Activated naive CD8-positive, alpha-beta T cell treated with anti-CD3 and anti-CD28 coated beads, Interleukin-2, amount 10 ng/mL, durations not matched to agents 7 days and 5 days (primary cell): ENCODE measurements at places on chromosomes 1 and 21. TPM values are rescaled to one million over a fixed set of nuclear protein-coding genes. Genes with fewer than 3 reads are reported as not detected.

Gene OR2T11
- not detected for total RNA-seq

DNA sequence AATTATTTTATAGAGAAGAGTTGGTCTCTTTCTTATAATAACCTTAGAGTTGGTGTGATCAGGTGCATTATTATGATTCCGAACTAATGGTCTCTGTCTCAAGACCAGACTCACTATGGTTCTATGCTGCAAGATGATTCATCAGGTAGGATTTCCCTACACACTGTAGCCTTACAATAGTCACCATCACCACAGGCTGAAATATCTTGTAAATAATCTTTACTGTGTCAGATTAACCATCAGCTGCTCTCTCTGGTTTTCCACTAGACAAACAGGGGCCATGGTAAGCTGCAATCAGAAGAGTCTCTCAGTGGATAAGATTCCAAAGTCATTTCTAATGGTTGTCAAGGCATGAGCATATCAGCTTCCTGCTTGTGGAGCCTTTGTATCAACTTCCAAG lies 4.4 kb upstream of the GBP4 start:
- no peak overlapping the region for H3K4me3 ChIP-seq
- no peak overlapping the region for H3K27ac ChIP-seq

- peaks cover 2% of the 10 kb centered on the region for H3K27me3 ChIP-seq
- no peak for DNase-seq
- H3K27ac ChIP-seq = no peak overlapping the region
- H3K4me3 ChIP-seq = no peak overlapping the region
Measured at GRCh38 chr1:113040041-113040440, 33.0 kb upstream of the LRIG2 start.

GRCh38 chr1:48251821-48252220 lies 29.3 kb downstream of the SLC5A9 start:
- H3K36me3 ChIP-seq = no peaks in the 10 kb centered on the region
- H3K4me1 ChIP-seq = peaks cover 18% of the 10 kb centered on the region
- no peak overlapping the region for H3K27ac ChIP-seq
- H3K27me3 ChIP-seq = peaks cover 5% of the 10 kb centered on the region
- DNase-seq = no peak

DNA sequence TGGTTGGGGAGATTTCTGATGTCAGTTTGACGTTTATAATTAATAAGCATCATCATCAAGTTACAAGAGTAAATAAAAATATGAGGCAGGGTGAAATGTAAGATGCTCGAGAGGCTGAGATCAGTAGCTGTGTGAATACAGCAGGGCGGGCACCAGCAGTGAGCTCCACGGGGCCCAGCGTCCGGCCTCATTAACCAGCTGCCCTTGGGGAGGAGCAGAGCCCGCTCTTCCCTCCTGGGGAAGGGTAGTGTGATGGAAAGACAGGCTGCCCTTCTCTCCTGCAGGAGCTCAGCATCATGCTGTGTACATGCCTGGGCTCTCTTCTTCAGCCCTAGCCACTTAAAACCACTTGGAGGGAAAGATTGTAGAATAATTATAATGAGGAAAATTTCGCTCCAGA lies 23.4 kb downstream of the PDE9A start:
- peaks cover 4% of the 10 kb centered on the region for H3K27me3 ChIP-seq
- DNase-seq = no peak
- no peak overlapping the region for H3K4me3 ChIP-seq
- no peak overlapping the region for H3K27ac ChIP-seq

DNA sequence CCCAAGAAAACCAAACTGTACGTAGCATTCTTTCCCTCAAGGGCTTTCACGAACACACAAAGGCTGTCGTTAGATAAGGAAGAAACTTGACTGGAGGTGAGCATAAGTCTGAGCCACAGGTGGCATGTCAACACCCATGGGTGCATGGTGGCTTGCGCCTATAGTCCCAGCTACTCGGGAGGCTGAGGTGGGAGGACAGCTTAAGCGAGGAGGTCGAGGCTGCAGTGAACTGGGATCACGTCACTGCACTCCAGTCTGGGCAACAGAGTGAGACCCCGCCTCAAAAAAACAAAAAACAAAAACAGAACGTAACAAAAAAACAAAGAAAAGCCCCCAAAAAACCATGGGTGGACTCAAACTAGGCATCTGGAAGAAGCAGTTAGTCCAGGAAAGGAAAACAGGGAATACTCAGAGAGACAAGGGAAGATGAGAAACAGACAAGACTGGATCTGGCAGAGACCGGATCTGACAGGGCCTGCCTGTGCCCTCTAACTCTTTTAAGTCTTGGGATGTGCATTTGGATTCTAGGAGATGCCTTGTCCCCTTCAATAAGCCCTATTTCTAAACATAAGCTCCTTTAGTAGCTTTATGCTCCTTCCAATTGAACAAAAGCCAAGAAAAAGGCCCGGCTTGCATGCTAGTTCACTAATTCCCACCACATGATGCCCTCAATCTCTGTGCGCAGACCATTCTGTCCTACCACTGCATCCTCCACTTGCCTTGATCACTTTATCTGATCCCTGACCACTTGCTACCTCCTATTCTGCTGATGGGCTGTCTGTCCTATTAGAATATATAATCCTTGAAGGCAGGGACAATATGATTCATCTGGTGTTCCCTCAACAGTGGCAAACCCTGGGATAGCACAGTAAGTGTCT lies 73.8 kb downstream of the APP start:
- H3K36me3 ChIP-seq = peaks cover 2% of the 10 kb centered on the region
- no peak for DNase-seq
- H3K4me3 ChIP-seq = no peak overlapping the region
